ENCODE measurements at places on chromosomes 1 and 21. TPM values are rescaled to one million over a fixed set of nuclear protein-coding genes. Genes with fewer than 3 reads are reported as not detected.
A peak's percentile ranks its signal among the peaks of the same experiment; 100 is the strongest.

Gene FAM151A
- not detected for total RNA-seq

DNA sequence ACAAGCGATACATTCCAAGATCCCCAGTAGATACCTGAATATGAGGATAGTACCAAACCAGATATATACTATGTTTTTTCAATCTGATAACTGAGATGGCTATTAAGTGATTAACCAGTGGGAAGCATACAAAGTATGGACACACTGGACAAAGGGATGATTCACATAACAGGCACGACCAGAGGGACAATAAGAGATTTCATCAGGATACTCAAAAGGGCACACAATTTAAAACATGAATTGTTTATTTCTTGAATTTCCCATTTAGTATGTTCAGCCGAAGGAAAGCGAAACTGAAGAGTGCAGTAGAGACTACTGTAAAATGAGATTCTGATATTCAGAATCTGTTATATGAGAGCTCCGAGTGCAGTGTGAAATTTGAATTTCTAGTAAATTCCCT, 10.6 kb downstream of the ZZZ3 start:
- no peak for DNase-seq

DNA sequence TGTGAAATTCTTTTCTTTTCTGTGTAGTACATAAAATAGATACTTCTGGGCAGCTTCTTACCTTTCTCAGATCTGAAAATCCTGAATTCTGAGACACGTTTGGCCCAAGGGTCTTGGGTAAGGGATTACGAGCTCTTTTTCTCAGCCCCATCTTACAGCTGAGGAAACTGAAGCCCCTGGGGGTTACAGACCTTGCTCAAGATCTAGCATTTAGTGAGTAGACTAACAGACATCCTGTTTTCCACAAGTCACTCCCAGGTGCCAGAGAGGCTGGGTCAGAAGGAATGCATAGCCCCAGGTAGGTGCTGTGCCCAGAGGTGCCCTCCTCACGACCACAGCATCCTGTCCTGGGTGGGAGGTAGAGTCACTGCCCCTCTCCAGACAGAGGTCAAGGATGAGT, 13.2 kb upstream of the CREG1 start:
- no peak for DNase-seq

DNA sequence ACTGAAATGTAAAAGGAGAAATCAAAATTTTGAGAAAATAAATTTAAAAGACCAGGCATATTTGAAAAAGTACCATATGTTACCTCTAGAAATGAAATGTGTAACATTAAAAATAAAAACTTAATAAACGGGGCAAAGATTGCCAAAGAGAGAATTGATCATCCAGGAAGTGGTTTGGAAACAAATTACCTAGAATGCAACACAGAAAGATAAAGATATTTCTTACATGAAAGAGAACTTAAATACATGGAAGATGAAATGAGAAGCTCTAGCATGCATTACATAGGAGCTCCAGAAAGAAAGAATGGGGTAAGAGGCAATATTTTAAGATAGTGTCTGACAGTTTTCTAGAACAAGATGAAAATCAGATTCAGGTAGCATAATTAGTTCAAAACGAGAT, 235.9 kb upstream of the IRF2BP2 start:
- no peak for DNase-seq

GRCh38 chr1:8465013-8465412, 147.1 kb downstream of the SLC45A1 start:
- no peak for DNase-seq

DNA sequence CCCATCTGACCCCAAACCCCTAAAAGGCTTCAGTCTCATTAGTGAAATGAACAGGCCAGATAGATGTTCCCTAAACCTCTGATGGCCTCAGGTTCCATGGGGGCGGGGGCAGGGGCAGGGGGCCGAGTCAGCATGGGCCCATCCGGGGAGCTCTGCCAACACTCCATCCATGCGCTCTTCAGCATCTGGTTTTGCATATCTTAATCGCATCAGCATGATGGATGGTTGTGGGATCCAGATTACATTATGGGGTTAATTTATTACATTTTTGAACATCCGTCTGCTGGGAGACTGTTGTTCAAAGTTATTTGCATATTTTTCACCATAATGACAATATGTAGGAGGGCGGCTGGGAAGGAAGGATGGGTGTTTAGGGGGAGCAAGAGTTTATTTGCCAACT, 3.1 kb upstream of the MAD2L2 start:
- no peak for DNase-seq

DNA sequence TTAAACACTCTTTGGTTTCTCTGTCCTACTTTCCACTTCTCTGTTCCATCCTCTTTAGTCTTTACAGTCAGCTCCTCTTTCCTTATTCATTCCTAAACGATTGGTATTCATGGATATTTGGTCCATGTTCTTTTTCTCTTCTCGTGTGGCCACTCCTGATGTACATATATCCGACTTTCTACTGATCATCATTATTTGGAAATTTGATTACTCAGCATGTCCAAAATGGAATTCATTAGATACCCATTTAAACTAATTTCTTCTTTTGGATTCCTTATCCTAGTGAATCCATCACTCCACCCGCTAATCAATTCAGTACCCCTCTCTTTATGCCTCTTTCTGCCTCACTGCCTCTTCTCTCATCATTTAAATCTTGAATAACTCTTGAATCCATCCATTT, 43.8 kb upstream of the TNFSF18 start:
- DNase-seq = no peak

DNA sequence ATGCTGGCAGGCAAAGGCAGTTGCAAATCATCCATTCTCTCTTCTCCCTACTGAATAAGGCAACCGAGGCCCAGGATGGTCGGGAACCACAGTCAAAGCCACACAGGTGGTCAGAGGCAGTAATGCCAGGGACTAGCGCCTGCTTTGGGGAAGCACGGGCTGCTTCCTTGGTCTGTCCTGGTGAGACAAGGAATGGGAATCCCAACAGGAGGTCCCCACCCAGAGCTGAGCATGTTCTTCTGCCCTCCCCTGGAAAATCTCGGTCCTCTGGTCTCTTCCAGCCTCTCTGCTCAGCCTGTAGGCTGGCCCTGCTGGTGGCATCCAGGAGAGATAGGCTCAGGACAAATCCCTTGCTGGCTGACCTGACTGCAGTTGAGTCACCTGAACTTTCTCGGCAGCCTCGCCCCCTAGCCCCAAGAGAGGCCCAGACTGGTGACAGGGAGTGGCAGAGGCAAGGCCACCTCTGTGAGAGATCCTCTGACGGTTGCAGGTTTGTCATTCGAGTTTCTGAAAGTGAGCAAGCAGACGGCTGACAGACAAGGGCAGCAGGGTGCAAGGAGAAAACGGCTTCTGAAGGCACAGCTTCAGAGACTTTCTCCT, 5.8 kb downstream of the OLIG1 start:
- no peak for DNase-seq

DNA sequence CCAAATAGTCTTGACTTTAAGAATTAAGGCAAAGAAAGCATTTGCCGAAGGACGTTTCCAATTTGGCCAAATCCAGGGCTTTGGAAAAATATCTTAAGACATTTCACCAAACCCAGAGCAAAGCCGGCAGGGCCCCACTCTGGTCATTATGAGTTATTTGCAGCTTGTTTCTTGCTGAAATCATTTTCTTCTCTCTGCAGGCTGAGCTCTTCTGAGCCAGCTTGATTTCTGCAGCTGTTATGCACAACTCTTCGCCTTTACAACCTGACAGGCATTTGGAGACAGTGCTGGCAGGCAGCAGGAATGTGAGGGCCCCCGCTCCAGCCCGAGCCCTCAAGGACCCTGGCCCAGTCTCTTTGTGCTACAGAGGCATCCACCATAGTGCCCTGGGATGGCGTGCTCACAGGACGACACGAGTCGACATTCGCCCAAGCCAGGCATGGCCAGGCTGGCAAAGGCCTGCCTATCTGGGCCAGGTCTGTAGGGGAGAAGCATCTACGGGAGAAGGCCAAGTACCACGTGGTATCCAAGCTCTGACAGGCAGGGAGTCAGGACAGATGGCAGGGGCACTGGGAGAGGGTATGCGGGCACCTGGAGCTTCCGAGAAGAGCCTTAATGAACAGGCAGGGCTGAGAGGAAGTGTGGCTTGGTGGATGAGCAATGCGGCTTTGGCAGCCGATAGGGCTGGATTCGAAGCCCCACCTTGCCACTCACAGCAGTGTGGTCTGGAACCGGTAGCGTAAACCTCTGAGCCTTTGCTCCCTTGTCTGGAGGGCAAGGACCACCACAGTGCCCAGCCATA, 32.3 kb downstream of the SYF2 start:
- DNase-seq = no peak

GRCh38 chr1:94093996-94094395, 27.0 kb downstream of the ABCA4 start:
- DNase-seq = no peak

DNA sequence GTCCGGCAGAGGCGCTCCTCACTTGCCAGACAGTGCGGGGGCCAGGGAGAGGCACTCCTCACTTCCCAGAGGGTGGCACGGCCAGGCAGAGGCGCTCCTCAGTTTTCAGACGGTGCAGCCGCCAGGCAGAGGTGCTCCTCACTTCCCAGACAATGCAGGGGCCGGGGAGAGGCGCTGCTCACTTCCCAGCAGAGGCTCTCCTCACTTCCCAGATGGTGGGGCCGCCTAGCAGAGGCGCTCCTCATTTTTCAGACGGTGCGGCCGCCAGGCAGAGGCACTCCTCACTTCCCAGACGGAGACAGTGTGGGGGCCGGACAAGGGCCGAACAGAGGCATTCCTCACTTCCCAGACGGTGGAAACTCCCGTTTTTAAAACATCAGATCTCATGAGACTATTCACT, 238.4 kb upstream of the CACYBP start:
- no peak for DNase-seq

DNA sequence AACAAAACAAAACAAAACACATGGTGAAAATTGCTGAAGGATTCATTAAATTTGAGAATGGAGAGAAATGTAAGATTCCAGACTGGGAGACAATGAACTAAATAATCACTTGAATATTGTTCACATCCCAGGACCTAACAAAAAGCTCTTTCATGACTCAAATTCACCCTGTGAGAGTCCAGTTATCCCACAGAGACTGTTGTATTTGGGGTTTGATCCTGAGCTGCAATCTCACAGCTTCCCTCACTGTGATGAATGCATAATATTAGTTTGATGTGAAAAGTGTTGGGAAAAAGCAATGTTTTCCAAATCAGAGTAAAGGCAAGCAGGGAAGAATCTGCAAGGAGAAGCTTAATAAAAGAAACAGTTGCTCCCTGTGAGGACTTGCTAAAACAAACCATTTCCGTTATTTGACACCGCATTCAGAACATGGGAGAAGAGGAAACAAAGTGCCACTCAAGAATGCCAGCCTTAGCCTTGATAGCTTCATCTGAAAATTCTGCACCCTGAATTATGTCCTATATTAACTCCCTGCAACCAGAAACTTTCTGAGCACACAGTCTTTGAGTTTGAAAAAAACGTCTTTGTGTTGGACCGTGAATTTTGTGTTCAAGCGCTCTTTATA, 208.8 kb downstream of the DAB1 start:
- no peak for DNase-seq

- peak; percentile 10 for DNase-seq
These were observed 184.6 kb upstream of the JUN start for GRCh38 chr1:58968360-58968952.

DNA sequence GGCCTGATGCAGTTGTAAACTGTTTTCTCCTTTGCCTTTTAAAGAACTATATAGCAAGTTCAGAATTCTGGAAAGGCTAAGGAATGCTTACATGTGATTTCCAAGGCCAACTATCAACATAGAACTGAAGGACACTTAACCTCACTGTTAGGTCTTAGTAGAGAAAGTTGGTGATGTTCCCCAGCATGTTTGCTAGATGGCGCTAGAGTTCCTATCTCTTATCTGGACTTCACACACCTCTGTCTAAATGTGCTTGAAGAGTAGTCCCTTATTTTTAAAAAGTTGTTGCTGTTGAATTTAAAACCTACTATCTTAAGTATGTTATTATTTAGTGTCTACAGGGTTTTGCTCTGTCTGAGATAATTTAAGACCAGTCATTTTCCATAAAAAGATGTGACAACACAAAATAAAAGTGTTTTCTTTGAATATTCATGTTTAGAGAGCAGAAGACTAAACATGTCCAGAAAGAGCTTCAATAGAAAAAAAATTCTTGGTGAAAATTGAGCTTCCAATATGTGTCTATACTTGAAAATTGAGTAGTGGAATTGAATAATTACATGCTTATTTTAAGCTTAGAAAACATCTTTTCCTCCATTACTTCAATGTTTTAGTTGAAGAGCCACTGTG, 237.3 kb downstream of the S1PR1 start:
- no peak for DNase-seq

Gene SLC44A5
- not detected for total RNA-seq

- no peak for DNase-seq
These were observed 356.5 kb upstream of the PTBP2 start for GRCh38 chr1:96365076-96365475.

- no peak for DNase-seq
These were observed 2.1 kb upstream of the SLC2A1 start for GRCh38 chr1:42960566-42961311.

- no peak for DNase-seq
These were observed 8.2 kb downstream of the HAPLN2 start for GRCh38 chr1:156627313-156627880.

GRCh38 chr21:40208948-40209345, 341.7 kb downstream of the PCP4 start:
- no peak for DNase-seq

Gene CCDC27
- not detected for total RNA-seq

- DNase-seq = no peak
These were observed 352.4 kb upstream of the RUNX1 start for GRCh38 chr21:35401476-35401875.

Gene TMEM200B
- total RNA-seq = 4.0 TPM

GRCh38 chr1:41365772-41366454, 4.7 kb downstream of the FOXO6 start:
- no peak for DNase-seq

- DNase-seq = no peak
These were observed 71.4 kb upstream of the RAB4A start for GRCh38 chr1:229199261-229200243.

GRCh38 chr1:178574345-178574744, 61.4 kb downstream of the TEX35 start:
- DNase-seq = no peak

DNA sequence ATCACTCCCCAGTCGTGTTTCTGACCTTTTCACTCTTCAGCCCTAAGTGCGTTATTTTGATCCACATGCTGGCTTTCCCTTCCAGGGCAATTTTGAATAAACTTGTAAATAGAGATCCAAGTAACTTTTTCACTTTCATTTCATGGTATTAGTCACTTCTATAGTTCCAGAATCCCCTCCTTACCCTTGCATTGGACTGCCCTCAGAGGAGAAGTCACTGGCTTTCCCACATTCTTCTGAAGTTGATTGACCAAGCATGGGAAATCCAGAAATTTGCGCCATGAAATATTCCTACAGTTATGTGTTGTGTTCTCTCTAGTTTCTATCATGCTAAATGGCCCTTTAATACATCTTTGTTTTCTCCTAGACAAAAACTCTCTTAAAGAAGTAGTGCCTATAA, 177.3 kb upstream of the GORAB start:
- no peak for DNase-seq

Gene OVAAL
- not detected for total RNA-seq

Gene GJA8
- total RNA-seq = not detected

- no peak for DNase-seq
These were observed 390.5 kb downstream of the ST6GALNAC3 start for GRCh38 chr1:76465030-76465429.

All from activated naive CD4-positive, alpha-beta T cell treated with anti-CD3 and anti-CD28 coated beads, Interleukin-2, amount 50 U/mL, for 72 hours (primary cell).